ENCODE measurements at places on chromosomes 2 and 18. TPM values are rescaled to one million over a fixed set of nuclear protein-coding genes. Genes with fewer than 3 reads are reported as not detected.

- no peak for DNase-seq
These were observed 3.8 kb upstream of the GATA6 start for GRCh38 chr18:22165603-22166068.

- DNase-seq, result no peak
These were observed 34.0 kb downstream of the SCN2A start for GRCh38 chr2:165273176-165273575.

DNA sequence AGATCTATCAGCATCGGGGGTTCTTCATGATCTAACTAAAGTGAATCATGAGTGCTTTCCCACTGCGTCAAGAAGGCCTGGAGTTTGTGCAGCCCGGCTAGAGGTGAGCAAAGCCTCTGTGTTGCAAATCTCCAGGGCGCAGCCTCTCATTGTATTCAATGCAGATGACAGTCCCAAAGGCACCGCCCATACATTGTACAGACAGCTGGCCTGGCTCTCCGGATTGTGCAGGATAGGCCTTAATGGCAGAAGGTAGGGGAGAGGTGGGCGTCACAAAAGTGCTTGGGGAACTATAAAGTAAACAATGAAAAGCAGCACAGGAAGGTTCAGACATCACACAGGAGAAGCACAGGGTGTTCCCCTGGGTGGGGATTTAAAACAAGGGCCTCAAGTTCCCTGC, 907 bp upstream of the GYPC start:
- no peak for DNase-seq

DNA sequence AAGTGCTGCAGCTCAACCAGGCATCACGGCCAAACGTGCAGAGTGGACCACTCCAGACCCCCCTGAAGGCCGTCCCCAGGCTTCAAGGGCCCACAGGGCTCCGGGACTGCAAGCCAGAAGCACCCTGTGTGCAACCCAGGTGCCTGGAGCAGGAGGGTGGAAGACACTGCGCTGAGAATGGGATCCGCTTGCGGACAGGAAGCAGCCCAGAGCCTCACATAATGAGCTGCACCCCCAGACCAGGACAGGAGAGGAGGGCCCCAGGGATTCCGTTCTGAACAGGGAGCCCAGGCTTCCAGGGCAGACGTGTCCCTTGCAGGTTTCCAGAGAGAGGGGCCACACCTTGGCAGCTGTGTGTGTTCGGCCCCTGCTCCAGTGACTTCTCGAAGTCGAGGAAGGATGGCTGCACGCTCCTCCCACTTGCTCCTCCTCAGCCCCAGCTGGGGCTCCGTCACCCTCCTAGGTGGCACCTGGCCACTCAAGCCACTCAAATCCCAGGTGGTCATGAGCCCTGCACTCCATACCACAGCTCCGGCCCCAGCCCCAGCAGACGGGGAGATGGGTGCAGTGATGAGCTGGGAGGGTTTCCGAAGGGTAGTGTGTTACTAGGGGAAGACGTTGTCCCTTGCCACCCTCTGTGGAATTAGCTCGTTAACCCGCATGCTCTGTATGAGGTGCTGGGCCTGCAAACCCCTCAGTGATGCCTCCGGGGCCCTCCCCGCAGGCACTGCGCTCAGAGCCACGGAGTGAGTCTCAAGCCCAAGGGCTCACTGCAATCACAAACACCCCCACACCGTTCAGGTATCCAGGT, 79.2 kb downstream of the NDUFA10 start:
- DNase-seq, result no peak

- no peak for DNase-seq
These were observed 528.2 kb upstream of the FANCL start for GRCh38 chr2:58769111-58769863.

DNA sequence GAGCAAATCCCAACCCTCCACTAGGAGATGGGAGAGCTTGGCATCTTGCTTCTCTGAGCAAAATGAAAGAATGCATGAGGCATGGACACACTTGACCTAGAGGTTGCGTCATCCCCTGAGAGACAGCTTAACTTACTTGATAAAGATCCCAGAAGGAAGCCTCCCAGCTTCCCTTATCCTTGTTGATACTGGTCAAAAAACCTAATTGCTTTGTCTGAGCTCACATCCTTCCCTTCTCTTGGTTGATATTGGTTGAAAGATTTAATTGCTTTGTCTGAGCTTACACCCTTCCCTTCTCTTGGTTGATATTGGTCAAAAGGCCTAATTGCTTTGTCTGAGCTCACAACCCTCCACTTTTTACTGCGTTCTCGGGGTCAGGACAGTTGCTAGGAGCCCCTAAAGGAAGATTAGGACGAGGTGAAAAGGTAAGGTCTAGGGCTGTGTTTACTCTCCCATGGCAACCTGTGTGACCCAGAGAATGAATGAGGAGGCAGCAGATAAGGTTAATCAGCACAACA, 12.2 kb upstream of the BOD1L2 start:
- no peak for DNase-seq

- no peak for DNase-seq
These were observed 2.9 kb downstream of the PCGF1 start for GRCh38 chr2:74504591-74504990.

GRCh38 chr18:61371111-61371510, 37.9 kb downstream of the CDH20 start:
- DNase-seq, result no peak

DNA sequence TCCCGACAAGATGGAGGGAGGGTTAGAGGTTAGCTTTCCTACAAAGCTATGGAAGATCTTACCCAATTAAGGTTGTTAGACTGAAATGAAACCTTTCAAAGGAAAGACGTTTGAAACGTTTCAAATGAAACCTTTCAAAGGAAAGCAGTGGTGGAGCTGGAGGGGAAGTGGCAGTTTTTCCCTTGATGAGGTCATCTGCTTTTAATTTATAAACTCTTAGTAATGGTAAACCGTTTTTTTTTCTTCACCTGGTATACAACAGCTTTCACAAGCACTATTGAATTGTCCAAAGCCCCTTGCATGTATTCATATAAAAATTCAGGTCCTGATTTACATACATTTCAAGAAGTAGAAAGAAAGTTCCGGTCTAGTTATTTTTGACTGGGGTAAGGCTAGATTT, 7.4 kb downstream of the PMAIP1 start:
- no peak for DNase-seq

DNA sequence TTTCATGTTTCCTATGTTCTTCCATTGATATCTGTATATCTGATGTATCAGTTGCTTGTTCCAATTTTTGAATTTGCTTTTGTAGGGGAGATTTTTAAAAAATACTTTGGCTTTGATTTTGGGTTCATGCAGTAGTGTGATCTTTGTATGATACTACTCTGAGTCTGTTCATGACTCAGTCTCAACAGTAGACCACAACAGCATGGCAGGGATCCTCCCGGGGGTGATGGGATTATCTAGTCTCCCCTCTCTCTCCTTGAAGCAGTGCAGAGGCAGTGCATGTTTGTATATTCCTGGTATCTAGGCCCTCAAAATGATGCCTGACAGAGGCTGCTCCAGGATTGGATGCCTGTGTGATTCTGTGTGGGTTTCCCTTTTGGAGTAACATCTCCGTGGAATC, 55.3 kb downstream of the G6PC2 start:
- no peak for DNase-seq

DNA sequence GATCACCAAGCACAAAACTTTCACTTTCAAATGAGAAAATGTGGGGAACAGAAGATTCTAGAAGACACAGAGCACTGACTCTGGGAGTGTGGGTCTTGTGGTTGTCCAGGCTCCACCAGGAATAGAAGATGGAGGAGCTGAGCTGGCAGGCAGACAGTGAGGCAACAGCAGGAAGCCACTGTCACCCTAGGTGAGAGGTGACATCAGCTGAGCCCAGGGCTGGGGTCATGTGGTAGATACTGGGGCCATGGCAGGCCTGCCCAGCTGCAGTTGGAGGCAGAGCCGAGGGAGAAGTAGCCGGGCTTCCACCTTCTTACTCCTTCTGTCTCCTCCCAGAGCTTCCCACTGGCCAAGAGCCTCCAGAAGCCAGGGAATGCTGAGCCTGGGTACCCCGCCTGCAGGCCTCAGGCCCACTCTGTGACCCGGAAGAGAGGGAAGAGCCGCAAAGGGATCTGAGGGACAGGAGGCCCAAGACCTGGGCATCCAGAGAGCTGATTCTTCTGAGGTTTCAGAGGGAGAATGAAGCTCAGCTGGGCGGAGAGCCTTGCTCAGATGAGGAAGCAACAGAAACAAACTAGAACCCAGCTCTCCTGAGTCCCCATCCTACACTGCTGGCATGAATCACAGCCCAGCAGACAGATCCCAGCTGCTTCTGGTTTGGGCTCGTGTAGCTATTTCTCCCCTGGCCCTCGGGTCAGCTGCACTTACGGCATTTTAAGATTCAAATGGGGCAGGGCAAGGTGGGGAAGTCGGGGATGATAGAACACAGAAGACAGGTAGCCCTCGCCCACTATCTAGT, 39.8 kb upstream of the ASAP2 start:
- no peak for DNase-seq

DNA sequence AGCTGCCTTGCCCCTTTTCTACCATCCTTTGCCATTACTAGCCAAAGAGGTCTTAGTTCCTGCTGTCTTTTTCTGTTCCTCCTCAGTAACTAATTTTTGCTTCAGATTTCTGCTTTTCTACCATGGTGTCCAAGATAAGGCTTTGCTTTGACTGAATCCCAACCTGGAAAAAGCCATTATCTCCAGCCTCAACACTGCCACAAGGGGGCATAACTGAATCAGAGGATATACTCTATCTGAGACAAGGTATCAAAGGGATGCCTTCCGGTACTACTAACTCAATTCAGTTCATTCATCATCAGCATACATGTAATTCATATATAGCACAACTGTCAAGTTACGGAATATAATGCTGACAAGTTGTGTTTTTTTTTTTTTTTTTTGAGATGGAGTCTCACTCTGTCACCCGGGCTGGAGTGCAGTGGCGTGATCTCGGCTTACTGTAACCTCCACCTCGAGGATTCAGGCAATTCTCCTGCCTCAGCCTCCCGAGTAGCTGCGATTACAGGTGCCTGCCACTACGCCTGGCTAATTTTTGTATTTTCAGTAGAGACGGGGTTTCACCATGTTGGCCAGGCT, 11.4 kb downstream of the OSGEPL1 start:
- peak; percentile 24 for DNase-seq

DNA sequence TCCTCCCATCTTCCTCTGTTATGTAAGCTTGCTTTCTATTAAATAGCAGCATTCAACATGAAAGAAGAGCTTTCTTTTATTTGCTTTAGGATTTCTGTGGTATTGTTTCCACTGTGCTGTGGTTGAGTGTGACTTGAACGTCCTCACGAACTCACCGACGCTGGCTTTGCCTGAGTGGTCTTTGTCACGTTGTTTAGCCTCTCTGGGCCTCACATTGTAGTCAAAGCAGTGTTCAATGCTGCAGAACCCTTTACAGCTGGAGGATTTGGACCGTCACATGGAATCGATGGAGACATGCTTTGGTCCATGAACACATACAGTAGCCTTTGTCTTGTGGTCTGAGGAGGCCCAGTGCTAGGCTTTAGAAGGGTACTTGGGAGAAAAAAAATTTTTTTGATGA, 66.3 kb downstream of the TANC1 start:
- DNase-seq, result no peak

GRCh38 chr2:38153476-38154135, 77.7 kb upstream of the CYP1B1 start:
- DNase-seq, result no peak

DNA sequence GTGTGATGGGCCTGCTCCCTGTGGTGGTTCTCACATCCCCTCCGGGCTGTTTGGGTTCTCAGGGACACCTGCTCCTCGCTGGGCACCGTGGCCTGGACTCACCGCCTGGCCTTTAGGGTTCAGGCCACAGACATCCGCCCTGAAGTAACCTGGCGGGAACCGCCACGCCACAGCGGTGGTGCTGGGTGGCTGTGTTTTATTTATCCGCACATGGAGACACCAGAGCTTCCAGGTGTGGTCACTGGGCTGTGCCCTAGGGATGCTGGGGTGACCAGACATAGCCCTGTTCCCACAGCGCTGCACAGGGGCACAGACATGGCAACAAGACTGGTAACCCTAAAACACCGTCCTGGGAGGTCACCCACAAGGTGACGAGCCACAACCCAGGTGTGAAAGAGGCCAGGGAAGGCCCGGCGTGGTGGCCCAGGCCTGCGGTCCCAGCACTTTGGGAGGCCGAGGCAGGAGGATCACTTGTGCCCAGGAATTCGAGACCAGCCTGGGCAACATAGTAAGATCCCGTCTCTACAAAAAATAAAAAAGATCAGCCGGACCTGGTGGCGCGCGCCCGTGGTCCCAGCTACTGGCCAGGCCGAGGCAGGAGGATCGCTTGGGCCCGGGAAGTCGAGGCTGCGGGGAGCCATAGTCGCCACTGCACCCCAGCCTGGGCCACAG, 649 bp upstream of the HSBP1L1 start:
- DNase-seq, result no peak

The CFC1 gene
- total RNA-seq, result not detected

The DNAH6 gene
- 0.56 TPM for total RNA-seq

The TMEM247 gene
- total RNA-seq, result not detected

The TSPYL6 gene
- not detected for total RNA-seq

The FAP gene
- total RNA-seq, result not detected

The FAM228A gene
- 0.44 TPM for total RNA-seq

The ALK gene
- not detected for total RNA-seq

The ACTR3 gene
- total RNA-seq, result 228 TPM

The NMUR1 gene
- total RNA-seq, result 0.70 TPM

The PLA2R1 gene
- not detected for total RNA-seq

All from T-cell (primary cell).